Gastrocnemius medialis (tissue), 4 donors: ENCODE measurements at places on chromosomes 1 and 21. TPM values are rescaled to one million over a fixed set of nuclear protein-coding genes. Genes with fewer than 3 reads are reported as not detected.
A peak's percentile ranks its signal among the peaks of the same experiment; 100 is the strongest.

- H3K36me3 ChIP-seq = no peaks in the 10 kb centered on the region
- no peak for DNase-seq
- peaks cover 7% of the 10 kb centered on the region for H3K27me3 ChIP-seq
- no peak overlapping the region for H3K27ac ChIP-seq
Measured at GRCh38 chr1:18575620-18576019, 55.0 kb upstream of the PAX7 start.

- no peaks in the 10 kb centered on the region for H3K36me3 ChIP-seq
- no peak overlapping the region for H3K4me3 ChIP-seq
- no peak overlapping the region for H3K27ac ChIP-seq
- no peak for DNase-seq
- no peaks in the 10 kb centered on the region for H3K27me3 ChIP-seq
- H3K4me1 ChIP-seq = no peaks in the 10 kb centered on the region
Measured at GRCh38 chr1:192527950-192528349, 47.6 kb upstream of the RGS1 start.

DNA sequence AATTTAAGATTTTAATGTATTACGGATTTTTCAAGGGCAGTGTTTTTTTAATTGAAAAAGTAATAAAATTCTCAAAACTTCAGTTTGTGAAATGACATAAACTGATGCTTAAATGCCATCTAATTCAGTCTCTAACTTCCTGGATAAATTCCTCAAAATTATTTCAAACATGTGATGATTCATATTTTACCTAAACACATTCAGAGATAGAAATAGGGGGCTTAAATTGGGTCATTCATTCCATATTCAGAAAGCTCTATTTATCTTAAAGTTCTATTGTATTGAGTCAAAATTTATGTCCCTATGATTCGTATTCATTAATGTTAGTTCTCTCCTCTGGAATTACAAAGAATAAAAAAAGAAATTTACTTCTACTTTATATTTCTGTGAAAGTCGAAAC lies 713.6 kb upstream of the CHRM3 start:
- no peaks in the 10 kb centered on the region for H3K4me1 ChIP-seq
- H3K36me3 ChIP-seq = no peaks in the 10 kb centered on the region
- no peak overlapping the region for H3K27ac ChIP-seq
- H3K27me3 ChIP-seq = no peaks in the 10 kb centered on the region
- H3K4me3 ChIP-seq = no peak overlapping the region

GRCh38 chr1:109485001-109485400 lies 1.3 kb downstream of the ATXN7L2 start:
- DNase-seq = no peak
- H3K4me3 ChIP-seq = peak overlapping the region; percentile 76
- H3K27ac ChIP-seq = peak overlapping the region; percentile 95
- H3K27me3 ChIP-seq = no peaks in the 10 kb centered on the region
- H3K36me3 ChIP-seq = peaks cover 26% of the 10 kb centered on the region

DNA sequence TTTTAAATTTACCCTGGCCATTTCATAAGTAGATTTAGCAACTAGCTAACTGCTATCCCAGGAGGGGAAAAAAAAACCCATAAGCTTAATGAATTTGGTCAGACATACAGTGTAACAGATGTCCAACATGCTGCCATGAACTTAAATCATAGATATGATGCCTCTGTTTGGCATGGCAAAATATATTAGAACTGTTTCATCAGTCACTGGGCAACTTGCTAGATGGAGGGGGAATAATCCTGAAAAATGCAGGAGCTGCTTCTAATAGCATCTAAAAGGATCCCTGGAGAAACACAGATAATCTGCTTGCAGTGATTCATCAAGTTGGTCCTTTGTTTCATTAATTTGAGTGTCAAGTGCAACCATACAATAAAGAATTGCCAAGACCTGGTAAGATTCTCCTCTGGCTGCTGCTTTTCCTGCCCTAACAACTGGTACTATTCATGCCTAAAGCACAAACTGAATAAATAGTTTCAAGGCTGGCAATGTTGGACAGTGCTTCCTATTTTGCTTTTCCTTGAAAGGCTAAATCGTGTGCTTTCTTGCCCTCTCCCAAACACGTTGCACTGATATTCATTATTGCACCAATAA lies 1.5 kb upstream of the ST6GALNAC5 start:
- H3K36me3 ChIP-seq = no peaks in the 10 kb centered on the region
- H3K27ac ChIP-seq = no peak overlapping the region
- no peak for DNase-seq
- peaks cover 12% of the 10 kb centered on the region for H3K4me1 ChIP-seq
- H3K4me3 ChIP-seq = no peak overlapping the region

DNA sequence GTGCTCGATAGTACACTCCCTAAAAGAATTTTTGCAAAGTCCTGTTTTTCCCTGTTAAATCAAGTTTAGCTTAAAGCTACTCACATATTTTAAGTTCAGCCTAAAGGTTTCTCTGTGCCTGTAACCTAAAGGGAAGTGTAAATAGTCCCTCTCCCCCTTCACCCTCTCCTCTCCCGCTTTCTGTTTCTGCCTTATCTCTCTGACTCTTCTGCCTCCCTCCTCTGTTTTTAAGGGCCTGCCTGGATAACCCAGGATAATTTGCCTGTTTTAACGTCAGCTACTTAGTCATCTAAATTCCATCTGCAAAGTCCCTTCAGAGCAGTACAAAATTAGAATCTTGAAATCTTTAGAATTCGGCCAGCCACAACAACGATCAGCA lies 92.6 kb downstream of the NID1 start:
- no peak for DNase-seq
- peak overlapping the region; percentile 80 for H3K27ac ChIP-seq
- H3K4me1 ChIP-seq = peaks cover 6% of the 10 kb centered on the region
- H3K4me3 ChIP-seq = peak overlapping the region; percentile 57

GRCh38 chr1:56135069-56135863 lies 444.1 kb downstream of the PLPP3 start:
- DNase-seq = no peak
- H3K4me1 ChIP-seq = no peaks in the 10 kb centered on the region
- no peaks in the 10 kb centered on the region for H3K36me3 ChIP-seq
- no peak overlapping the region for H3K4me3 ChIP-seq
- H3K27ac ChIP-seq = no peak overlapping the region

DNA sequence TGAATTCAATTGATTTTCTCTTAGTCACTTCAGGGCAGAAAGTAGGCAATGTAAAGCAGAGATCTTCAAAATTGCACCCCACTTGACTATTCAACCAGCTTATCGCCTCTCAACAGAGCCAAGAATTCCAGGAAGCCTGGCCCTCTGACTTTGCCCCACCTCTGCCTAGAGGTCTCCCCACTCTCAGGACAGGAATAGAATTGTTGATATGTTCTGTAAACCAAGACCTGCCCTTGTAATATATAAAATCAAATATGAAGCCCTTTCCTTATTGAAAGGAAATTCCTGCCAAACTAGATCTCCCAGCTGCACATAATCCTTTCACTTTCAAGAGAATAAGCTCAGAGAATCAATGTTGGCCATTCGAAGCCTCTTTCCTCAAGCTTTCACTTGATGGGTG lies 116.1 kb upstream of the DPT start:
- H3K4me1 ChIP-seq = no peaks in the 10 kb centered on the region
- no peak overlapping the region for H3K4me3 ChIP-seq
- no peak for DNase-seq
- no peak overlapping the region for H3K27ac ChIP-seq
- no peaks in the 10 kb centered on the region for H3K27me3 ChIP-seq
- no peaks in the 10 kb centered on the region for H3K36me3 ChIP-seq

- H3K4me3 ChIP-seq = no peak overlapping the region
- no peaks in the 10 kb centered on the region for H3K27me3 ChIP-seq
- H3K27ac ChIP-seq = no peak overlapping the region
- no peaks in the 10 kb centered on the region for H3K36me3 ChIP-seq
- H3K4me1 ChIP-seq = peaks cover 24% of the 10 kb centered on the region
- no peak for DNase-seq
Measured at GRCh38 chr1:198253668-198254067, 96.9 kb downstream of the NEK7 start.

IQGAP3 gene
- 0.55 TPM for total RNA-seq

BLZF1 gene
- 17.7 TPM for total RNA-seq

USH2A gene
- total RNA-seq = not detected

KIF14 gene
- 0.05 TPM for total RNA-seq
